ENCODE measurements at places on chromosomes 1 and 21. TPM values are rescaled to one million over a fixed set of nuclear protein-coding genes. Genes with fewer than 3 reads are reported as not detected.

Gene FCN3
- not detected for total RNA-seq

Gene ST6GALNAC5
- not detected for total RNA-seq

Gene CAMK1G
- total RNA-seq: not detected

GRCh38 chr1:92026806-92027205 is 3.0 kb upstream of the EPHX4 start:
- DNase-seq: no peak

GRCh38 chr1:19169642-19170041 is 40.4 kb downstream of the UBR4 start:
- DNase-seq: no peak

- no peak for DNase-seq
Measured at GRCh38 chr1:53661496-53661895, 77.5 kb downstream of the GLIS1 start.

- DNase-seq: no peak
Measured at GRCh38 chr1:22107126-22107525, 35.8 kb downstream of the WNT4 start.

GRCh38 chr21:42724226-42724920 is 71.0 kb downstream of the PDE9A start:
- DNase-seq: no peak

- DNase-seq: peak; percentile 43
Measured at GRCh38 chr1:116508984-116509980, 61.5 kb downstream of the CD58 start.

DNA sequence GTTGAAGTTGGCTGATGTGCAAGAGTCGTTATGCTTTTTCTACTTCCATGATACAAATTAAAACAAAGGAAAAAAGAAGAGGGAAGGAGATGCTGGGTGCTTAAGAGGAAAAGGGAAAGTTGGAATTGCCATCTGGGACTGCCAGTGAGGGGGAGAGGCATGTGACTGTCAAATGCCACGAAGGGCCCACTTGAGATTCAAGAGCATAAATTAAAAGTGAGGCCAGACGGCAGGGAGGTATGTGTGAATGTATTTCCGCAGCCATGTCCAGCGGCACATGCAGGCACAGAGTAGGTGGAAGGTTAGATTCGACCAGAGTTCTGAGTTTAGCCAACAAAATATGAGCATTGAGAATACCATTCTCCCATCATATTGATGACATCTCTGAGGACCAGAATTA is 32.0 kb downstream of the NFASC start:
- no peak for DNase-seq

GRCh38 chr1:198649232-198649967 is 10.6 kb downstream of the PTPRC start:
- DNase-seq: no peak

DNA sequence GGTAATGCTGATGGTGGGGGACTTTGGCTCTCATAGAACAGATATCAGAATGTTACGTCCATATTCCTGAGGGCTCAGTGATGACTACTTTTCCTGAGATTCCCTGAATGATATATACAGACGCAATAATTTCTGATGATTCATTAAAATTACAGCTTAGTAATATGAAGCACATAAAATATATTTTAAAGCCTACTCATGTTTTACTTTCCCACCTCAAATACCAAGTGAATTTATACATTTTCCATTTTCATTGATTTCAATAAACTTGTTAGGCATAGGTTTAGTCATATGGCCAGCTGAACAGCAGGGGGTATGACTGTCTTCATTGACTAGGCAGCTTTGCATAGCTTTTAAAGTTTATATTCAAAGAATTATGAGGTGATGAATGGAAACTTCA is 26.2 kb upstream of the PDC start:
- no peak for DNase-seq

DNA sequence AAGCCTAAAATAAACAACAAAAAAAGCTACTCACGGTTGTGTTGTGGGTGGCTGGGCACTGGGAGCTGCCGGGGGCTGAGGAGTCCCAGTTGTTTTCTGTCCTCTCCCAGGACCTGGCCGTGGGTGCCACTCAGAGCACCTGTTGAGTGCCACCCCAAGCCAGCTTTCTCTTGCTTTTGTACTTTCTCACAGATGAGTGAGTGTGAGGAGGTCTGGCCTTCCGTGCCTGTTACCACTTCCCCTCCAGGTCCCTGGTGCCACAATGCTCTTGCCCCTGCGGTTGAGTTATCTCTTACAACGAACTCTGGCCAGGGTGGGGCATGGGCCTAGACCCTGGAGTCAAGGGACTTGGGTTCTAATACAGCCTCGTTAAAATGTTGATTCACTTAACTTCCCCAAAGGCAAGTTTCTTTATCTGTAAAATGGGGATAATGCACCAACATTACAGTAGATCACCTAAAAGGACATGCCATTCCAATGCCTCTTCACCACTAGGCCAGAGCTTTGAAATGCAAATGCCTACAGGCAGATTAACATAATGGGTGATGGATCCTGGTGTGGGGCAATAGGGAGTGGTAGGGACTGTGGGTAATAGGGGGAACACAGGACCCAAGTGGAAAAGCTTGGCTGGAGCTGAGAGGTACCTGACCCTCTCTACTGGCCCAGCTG is at the start of gene CNR2:
CNR2 (minus strand) TSS at position 151 of the 669 bp plus-strand sequence. CDS start 37,745 bp downstream, outside the sequence.
- DNase-seq: no peak

DNA sequence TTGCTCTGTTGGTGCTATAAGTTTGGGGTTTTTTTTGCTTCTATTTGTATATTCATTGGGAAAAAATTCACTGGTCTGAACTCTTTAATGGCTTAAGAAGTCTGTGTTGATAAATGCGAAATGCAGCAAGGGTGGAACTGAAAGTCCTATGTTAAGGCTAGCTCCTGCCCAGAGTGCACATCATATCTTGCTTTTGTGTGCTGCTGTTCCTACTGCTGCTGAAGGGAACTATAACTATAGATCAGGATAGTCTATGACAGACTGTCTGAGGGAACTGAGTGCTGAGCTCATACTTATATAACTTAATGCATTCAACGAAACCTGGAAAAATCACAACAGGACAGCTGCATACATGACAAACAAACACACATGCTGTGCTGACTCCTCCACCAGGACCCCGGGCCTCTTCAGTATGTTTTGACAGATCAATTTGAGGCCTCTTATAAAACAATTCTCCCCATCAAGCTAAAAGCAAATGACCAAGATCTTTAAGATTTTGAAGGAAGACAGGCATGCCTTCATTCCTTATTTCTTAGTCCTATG is 1031.5 kb upstream of the ADGRL2 start:
- DNase-seq: no peak

DNA sequence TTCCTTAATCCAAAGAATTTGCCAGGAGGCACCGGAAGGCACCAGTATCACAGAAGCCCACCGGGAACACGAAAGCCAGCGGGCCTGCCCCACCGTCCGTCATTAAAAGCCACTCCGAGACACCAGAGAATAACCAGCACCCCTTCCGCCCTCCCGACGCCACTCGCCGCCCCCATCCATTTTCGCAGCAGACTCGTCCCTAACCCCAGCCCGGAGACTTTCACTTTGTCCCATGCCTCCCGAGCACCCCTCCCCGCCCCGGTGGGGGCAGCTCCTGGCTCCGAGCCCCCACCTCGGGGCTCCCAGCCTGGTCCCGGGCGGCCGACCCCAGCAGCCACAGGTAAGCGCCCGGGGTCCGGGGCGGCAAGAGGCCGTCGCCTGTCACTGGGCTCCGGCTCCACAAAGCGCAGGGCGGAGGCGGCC is 105.4 kb downstream of the SLC45A1 start:
- peak; percentile 57 for DNase-seq

DNA sequence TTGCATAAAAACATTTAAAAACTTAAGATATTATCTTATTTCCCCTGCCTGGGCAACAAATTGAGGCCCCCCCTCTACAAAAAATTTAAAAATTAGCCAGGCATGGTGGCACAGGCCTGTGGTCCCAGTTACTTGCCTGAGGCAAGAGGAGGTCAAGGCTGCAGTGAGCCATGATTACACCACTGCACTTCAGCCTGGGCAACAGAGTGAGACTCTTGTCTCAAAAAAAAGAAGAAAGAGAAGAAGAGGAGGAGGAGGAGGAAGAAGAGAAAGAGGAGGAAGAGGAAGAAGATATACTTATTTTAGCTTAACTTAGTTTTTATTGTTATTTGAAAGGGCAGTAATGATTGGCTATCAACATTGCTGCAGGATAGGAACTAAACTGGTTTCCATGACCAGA is 73.8 kb upstream of the IPO9 start:
- no peak for DNase-seq

GRCh38 chr1:186615332-186615731 is 64.9 kb downstream of the PTGS2 start:
- no peak for DNase-seq

GRCh38 chr21:40271164-40271563 is 403.9 kb downstream of the PCP4 start:
- no peak for DNase-seq

DNA sequence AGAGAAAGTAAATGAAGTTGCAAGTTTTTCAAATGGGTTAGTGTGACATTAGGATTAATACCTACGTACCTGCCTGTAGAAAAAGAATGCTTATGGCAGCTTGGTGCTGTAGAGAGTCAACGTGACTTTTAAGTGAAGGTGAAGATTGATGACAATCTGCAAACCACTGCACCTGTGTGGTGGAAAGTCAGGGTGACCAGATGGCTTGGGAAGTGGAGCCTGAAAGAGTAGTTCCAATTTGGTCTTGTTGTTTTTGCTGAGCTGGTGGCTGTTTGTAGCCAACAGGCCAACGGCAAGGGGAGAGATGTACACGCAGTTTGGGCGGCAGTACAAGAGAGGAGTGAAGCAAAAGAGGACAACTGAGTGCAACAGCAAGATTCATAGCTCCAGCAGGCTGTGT is 78.1 kb upstream of the JAK1 start:
- no peak for DNase-seq

DNA sequence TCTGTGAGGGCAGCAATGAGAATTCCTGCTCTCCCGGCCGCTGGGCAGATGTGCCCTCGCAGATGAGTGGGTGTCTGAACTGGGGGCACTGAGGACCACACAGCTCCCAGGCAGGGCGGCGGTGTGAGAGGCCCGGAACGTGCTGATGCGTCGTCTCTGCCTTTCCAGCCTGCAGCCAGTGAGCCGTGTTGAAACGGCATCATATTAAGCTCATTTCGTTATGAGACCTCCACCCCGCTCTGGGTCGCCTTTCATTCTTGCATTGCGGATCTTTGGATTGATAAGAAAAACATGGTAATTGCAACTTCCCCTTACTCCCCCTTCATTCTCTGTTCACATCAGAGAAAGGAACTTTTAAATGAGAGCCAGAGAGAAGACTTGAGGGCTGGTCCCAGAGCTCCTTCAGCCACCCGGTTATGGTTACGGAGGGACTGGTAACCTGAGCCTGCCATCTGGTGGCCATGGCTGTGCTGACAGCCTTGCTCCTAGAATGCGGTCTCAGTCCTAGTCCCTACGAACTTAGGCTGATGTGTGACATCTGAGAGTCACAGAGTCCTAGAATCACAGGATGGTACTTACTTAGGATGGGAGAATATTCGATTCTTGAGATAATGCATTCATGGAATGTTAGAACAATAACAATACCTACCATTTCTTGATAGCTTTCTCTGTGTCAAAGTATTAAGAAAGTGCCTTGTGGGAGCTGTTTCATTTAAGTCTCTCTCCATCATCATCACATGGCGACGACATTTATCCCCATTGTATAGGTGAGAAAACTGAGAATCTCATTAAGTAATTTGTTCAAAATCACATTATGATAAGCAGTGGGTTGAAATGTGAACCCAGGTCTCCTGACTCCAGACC is 271.0 kb downstream of the TRABD2B start:
- peak; percentile 64 for DNase-seq

Data from activated naive CD8-positive, alpha-beta T cell treated with anti-CD3 and anti-CD28 coated beads for 36 hours (primary cell).